ENCODE measurements at places on chromosomes 1 and 21.

DNA sequence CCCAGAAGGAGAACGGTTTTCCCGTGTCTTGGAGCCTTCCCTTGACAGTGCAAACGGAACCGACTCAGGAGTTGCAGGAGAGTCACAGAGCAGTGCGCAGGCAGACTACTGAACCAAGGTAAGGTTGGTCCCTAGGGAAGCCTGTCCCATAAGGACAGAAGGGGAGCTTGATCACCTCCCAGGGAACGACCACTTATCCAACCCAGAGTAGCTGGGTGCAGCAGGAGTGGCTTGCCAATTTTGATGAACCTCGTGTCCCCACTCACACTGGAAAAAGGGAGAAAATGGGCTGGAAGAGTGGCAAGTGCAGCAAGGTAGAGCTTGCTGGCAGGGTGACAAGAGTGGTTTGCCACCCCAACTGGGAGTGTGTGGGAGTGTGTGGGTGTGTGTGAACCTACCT lies 95.1 kb downstream of the LIPI start:
- no peak for DNase-seq

DNA sequence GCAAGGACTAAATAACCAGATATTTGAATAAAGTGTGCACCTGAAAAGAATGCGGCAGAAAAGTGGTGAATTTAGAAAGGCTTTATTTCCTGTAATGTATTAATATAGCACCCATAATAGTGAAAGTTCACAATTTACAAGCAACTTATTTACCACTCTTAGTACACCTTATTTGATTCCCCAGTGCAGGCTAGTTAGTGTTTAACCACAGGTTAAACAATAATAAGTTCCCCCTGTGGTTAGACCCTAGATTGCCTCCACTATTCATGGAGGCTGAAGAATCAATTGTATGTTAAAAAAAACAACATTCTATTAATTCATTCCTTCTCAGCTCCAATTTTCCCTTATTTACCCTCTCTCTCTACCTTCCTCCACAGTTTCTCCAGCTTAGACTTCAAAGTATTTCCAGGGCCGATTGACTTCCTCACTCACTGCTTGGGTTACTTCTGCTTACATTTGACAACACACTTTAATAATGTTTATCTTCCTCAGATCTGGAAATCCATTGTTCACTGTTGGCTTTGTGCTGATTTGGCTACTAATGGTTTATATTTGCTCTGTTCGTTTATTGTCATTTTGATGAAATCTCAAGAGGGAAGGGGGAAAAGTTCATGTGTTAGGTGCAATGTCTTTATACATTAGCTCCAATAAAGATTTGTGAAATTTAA lies 796.3 kb downstream of the BRINP3 start:
- DNase-seq: no peak

DNA sequence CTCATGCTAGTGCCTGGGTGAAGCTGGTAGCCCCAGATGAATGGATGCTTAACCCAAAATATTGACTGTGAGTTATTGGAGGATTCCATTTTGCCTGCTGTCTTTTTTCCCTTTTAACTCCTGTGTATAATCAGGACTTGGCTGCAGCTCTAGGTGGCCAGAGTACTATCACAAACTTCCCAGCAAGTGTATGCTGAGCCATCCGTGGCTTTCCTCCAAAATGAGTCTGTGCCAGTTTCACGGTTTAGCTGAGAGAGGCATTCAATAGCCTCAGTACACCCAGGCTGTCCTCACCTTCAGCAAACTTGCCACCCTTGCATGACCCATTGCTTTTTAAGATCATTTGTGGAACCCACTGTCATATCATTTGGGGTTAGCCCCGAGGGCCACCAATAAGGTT lies 5.3 kb upstream of the DPT start:
- no peak for DNase-seq

GRCh38 chr1:175830500-175830899 lies 87.1 kb upstream of the TNR start:
- no peak for DNase-seq

DNA sequence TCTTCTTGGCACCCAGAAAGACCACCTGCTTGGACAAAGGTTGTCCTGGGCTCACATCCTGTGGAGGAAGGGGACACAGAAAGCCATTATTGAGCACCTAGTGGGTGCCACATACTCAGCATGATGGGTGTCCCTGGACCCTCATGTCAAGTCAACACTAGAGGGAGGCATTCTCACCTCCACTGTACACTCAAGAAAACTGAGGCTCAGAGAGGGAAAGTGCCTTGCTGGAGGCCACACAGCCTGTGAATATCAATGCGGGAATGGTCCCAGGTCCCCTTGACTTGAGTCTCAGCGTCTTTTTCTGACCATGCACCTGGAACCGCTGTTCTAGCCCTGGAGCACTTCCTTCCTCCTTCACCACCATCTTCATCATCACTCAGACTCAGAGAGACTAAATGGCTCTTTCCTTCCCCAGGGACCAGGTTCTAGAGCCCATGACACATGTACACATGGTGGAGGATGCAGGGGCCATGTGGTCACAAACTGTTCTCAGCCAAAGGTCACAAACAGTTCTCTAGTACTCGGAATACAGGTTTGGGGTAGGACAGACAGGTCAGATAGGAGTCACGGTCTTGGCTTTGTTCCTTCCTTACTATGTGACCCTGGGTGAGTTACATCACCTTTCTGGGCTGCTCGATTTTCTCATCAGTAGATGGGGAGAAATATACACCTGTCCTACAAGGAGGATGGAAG lies 89.2 kb upstream of the WNT4 start:
- no peak for DNase-seq

DNA sequence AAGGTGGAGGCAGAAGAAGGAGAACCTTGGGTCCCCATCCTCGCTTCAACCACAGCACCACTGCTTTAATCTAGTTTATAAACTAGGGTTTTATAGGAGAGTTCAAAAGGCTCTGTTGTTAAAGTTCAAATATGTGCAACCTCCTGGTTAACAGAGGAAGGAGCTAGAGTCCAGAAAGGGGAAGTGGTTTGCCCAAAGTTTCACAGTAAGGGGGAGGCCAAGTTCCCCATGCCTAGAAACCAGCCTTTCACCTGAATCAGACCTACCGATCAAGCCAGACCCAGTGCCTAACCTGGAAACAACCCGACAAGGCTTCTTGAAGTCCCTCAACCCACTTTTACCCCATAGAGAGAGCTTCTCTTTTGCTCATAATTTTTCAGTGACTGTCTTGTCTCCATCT lies 106.5 kb downstream of the PLPP3 start:
- DNase-seq: no peak

DNA sequence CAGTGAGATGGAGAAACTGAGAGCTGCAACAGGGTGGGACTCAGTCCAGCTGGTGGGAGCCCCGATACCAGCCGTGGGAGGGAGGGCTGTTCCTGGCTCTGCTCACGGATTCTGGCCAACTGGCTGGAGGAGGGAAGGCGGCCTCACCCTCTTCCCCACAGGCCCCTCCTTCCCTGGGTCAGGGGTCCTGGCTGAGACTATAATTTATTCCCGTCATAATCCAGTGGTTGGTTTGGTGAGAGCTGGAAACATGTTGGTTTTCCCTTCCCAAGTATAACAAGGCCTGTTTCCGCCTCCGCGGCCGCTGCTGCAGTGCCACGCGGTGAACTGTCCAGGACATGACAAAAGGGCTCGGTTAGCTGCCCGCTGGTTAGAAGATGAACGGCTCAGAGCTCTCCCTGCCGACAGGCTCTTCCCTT lies 10.0 kb downstream of the PTPRF start:
- no peak for DNase-seq

Data from HS-27A (cell line).